Neural crest cell (in vitro differentiated cells): ENCODE measurements at places on chromosomes 2 and 18. TPM values are rescaled to one million over a fixed set of nuclear protein-coding genes. Genes with fewer than 3 reads are reported as not detected.

GRCh38 chr18:60389314-60389713 lies 16.7 kb upstream of the MC4R start:
- H3K36me3 ChIP-seq = no peaks in the 10 kb centered on the region
- no peak overlapping the region for H3K27ac ChIP-seq
- DNase-seq = no peak
- H3K4me3 ChIP-seq = no peak overlapping the region
- H3K27me3 ChIP-seq = no peaks in the 10 kb centered on the region

DNA sequence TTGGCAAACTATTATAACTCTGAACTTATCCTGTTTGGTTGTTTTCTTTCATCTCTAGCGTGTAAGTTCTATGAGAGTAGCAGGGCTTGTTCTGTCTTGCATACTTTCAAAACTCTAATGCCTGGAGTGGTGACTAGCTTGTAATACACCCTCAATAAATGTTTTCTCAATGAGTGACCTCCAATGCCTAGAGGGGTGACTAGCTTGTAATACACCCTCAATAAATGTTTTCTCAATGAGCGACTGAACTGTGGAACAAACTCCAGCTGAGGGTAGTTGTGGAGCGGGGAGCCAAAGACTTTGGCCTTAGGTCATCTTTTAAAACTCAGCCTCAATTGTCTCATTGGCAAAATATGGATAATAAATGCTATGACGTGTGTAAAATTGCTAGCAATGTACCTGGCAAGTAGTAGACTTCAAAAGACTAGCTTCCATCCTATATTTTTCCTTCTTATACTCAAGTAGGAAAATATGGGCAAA lies 1.8 kb downstream of the GPD2 start:
- H3K4me3 ChIP-seq = peak overlapping the region; percentile 93
- no peak for DNase-seq
- H3K36me3 ChIP-seq = peaks cover 13% of the 10 kb centered on the region
- no peaks in the 10 kb centered on the region for H3K27me3 ChIP-seq

DNA sequence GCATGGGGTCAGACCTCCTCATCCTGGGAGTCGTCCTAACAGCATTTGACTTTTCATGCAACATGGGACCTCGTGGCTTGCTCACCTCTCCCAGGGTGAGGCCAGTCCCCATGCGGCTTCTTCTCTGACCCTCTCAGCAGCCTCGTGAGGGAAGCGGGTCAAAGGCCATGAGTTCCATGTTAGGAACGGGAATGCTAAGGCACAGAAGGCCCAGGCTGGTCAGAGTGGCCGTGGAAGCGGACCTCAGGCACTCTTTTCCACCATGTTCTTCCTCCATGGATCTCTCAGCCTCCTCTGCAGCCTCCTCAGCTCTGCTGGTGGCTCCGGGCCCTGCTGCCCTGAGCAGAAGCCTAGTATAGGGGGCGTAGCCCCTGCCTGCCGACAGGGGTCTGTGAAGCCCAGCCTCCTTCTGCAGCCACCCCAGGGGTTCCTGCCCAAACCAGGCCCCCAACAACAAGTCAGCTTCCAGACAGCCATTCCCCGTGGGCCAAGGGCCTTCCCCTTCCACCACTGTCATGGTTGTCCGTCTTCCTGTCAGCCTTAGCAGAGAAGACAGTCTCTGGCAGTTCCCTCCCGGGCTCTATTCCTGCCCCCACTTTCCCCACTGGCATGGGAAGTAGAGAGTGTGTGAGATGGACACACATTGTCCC lies 60.0 kb upstream of the OTOF start:
- no peaks in the 10 kb centered on the region for H3K36me3 ChIP-seq
- H3K4me1 ChIP-seq = peaks cover 10% of the 10 kb centered on the region
- no peak overlapping the region for H3K27ac ChIP-seq
- H3K4me3 ChIP-seq = no peak overlapping the region

DNA sequence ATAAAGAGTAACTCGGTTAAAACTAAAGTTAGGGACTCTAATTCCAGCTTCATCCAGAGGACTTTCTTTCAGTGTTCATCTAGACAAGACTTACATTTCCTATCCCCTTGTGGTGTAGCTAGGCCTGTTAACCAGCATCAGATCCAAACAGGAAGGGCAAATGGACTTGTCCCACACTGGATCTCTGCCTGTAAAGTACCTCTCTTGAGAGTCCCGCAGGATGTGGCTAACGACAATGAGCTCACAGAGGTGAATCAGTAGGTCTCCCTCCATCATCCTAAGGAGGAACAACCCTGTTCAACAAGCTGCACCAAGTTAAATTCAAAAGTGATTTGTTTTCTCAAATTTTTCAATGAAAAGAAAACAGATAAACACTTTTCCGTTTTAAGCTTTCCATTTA lies 412.3 kb upstream of the RGPD4 start:
- H3K4me1 ChIP-seq = no peaks in the 10 kb centered on the region
- no peak for DNase-seq
- no peaks in the 10 kb centered on the region for H3K36me3 ChIP-seq
- no peak overlapping the region for H3K4me3 ChIP-seq
- no peaks in the 10 kb centered on the region for H3K27me3 ChIP-seq

- H3K4me3 ChIP-seq = no peak overlapping the region
- DNase-seq = no peak
- H3K36me3 ChIP-seq = peaks cover 10% of the 10 kb centered on the region
- no peak overlapping the region for H3K27ac ChIP-seq
- no peaks in the 10 kb centered on the region for H3K27me3 ChIP-seq
Measured at GRCh38 chr18:46385124-46385523, 271.9 kb downstream of the LOXHD1 start.

- peak overlapping the region; percentile 91 for H3K27ac ChIP-seq
- H3K4me1 ChIP-seq = peaks cover 42% of the 10 kb centered on the region
- no peaks in the 10 kb centered on the region for H3K27me3 ChIP-seq
- peak overlapping the region; percentile 67 for H3K4me3 ChIP-seq
- no peaks in the 10 kb centered on the region for H3K36me3 ChIP-seq
Measured at GRCh38 chr18:45015788-45016128, 335.1 kb downstream of the SETBP1 start.

DNA sequence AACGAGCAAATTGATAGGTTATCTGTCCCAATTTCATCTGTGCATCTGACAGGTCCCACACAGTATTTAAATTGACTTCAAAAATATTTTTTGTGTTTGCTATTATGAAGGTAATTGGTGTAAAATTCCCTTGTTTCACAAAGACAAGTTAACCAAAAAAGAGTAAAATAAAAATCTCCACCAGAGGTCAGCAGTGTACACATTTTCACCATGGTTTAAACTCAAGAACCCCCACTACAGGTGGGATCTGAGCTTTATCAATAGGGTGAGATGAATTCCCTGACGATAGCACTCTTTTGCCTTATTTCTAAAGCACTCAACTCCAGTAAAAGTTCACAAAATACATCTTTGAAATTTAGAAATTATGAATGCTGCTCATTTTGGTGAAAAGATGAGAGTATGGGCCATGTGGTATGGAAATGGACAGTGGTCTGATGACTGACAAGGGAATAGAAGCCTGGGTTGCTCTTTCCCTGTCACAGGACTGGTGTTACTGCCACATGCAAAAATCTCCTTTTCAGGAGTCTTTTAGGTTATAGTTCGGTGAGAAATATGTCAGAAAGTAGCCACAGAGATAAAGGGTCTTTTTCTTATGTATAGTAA lies 68.0 kb downstream of the SERPINB8 start:
- DNase-seq = no peak
- H3K4me1 ChIP-seq = no peaks in the 10 kb centered on the region
- H3K4me3 ChIP-seq = no peak overlapping the region
- H3K27ac ChIP-seq = no peak overlapping the region
- H3K36me3 ChIP-seq = no peaks in the 10 kb centered on the region

GRCh38 chr2:236395067-236395466 lies 130.9 kb upstream of the ASB18 start:
- no peak overlapping the region for H3K4me3 ChIP-seq
- DNase-seq = no peak
- peaks cover 40% of the 10 kb centered on the region for H3K4me1 ChIP-seq
- H3K27ac ChIP-seq = peak overlapping the region; percentile 46
- no peaks in the 10 kb centered on the region for H3K27me3 ChIP-seq

DNA sequence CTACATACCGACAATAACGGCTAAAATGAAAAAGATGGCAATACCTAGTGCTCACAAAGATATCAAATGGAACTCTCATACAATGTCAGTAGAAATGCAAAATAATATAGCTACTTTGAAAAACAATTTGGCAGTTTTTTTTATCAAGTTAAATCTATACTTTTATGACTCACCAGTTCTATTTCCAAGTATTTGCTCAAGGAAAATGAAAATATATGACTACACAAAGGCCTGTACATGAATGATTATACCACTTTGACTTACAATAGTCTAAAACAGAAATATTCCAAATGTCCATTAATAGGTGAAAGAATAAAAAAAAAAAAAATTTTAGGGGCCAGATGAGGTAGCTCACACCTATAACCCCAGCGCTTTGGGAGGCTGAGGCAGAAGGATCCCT lies 219.8 kb downstream of the ZRANB3 start:
- peaks cover 9% of the 10 kb centered on the region for H3K36me3 ChIP-seq
- no peaks in the 10 kb centered on the region for H3K4me1 ChIP-seq
- H3K27me3 ChIP-seq = no peaks in the 10 kb centered on the region
- H3K27ac ChIP-seq = no peak overlapping the region

DNA sequence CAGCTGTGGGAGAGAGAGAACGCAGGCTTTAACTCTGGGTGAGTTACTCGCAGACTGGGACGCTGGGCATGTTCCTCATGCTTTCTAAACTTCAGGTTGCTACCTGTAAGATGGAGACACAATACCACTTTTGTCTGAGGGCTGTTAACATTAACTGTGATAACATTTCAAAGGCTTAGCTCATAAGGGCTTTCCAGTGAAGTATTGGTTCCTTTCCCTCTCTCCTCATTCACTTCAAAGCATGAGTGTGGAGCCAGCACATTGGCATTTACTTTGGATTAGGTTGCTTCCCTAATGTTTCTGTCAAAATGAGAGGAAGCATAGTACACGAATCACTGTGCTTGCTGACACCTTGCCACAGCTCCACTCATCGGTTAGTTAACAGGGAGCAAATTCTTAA lies 30.2 kb downstream of the INSIG2 start:
- H3K4me1 ChIP-seq = no peaks in the 10 kb centered on the region
- no peaks in the 10 kb centered on the region for H3K27me3 ChIP-seq
- H3K36me3 ChIP-seq = peaks cover 2% of the 10 kb centered on the region
- H3K27ac ChIP-seq = peak overlapping the region; percentile 4
- no peak for DNase-seq

DNA sequence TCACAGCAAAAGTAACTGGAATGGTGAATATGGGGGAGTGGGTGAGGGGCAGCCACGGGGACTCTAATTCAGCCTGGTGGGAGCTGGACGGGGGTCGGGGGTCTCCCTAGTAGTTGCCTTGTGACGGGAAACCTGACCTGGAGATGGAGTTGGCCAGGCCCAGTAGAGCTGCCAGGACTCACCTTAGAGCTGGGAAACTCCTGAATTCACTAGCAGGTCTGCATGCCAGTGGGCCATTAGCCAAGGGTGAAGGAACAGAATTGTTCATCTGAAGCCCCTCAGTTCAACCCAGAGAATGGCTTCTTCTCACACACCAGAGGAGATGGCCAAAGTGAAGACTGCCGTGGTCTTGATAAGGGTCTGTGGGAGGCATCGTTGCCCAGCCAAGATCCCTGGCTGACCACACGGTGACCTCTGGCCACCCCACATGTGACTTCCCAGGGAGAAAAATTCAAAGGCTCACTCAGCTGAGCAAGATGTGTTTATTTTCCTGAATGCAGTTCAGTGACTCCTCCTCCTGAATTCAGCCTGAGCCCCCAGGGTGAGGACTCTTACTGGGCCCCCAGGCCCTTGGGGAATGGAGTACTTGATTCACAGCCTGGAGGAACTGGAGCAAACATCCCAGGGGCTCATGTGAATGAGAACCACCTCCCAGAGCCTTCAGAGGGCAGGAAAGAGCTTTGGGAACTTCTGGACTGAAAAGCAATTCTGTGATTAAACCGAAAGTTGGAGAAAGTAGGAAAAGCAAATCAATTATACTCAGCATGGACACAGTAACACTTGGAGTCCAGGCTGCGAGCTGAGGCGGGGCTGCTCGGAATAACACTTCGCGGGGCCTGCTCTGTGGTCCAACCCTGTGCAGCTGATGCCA lies 25.2 kb downstream of the MOCOS start:
- DNase-seq = no peak
- peaks cover 8% of the 10 kb centered on the region for H3K4me1 ChIP-seq
- H3K27me3 ChIP-seq = no peaks in the 10 kb centered on the region
- H3K4me3 ChIP-seq = no peak overlapping the region
- peaks cover 9% of the 10 kb centered on the region for H3K36me3 ChIP-seq
- no peak overlapping the region for H3K27ac ChIP-seq

- no peak overlapping the region for H3K4me3 ChIP-seq
- H3K4me1 ChIP-seq = no peaks in the 10 kb centered on the region
- peaks cover 27% of the 10 kb centered on the region for H3K27me3 ChIP-seq
- H3K36me3 ChIP-seq = no peaks in the 10 kb centered on the region
- DNase-seq = no peak
Measured at GRCh38 chr18:5275872-5276271, 19.7 kb downstream of the ZBTB14 start.

DNA sequence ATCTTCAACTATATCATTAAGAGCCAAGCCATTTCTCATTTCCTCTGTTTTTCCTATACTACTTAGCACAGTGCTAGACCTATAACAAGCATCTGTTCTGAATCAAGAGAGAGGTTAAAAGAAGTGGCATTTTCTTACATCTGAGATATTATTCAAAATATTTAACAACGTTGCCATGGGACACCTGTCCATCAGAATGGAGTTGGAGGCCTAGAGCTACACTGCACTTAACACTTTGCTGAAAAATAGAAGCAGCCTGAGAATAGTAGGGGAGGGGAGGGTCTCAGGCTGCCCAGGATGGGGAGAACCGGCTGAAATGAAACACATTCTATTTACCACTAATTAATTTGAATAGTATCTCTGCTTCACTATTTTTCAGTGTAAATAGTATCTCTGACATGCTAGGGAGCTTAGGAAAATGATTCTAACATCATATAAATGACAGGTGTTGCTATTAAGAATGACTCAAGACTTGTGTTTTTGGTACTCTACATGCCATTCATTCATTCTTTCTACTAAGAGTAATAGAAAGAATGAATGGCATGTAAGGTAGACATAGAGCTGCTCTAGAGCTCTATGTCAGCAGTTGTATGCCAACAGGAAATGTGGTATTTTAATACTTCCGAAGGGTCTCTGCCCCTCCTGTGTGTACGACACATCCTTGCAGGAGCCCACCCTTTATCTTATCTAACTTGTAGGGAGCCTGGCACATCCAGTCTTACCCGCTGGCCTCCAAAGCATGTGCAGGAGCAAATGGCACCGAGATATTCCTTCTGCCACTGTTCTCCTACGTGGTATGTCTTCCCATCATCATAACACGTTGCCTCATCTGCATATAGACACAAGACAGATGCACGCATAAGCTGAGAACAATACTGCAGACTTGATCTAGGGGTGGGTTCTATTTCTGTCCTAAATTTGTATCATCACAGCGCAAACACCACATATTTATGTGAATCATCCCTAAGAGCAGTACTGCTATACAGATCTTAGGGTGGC lies 52.6 kb downstream of the ATIC start:
- peaks cover 40% of the 10 kb centered on the region for H3K36me3 ChIP-seq
- no peak overlapping the region for H3K27ac ChIP-seq
- no peak overlapping the region for H3K4me3 ChIP-seq

Gene SMAD4
- 148 and 151 TPM in 2 replicates for total RNA-seq

Gene IL36RN
- total RNA-seq = not detected in 2 replicates

Gene TYMS
- total RNA-seq = 264 and 268 TPM in 2 replicates

Gene CNTNAP5
- total RNA-seq = 0.56 and 1.1 TPM in 2 replicates

Gene KCNE4
- 0.09 TPM in 1 of 2 replicates, not detected in the other for total RNA-seq

Gene B3GNT7
- total RNA-seq = 0.61 and 0.79 TPM in 2 replicates

Gene CNGA3
- total RNA-seq = 0.72 and 0.84 TPM in 2 replicates

Gene TSGA10
- total RNA-seq = 5.8 and 7.9 TPM in 2 replicates
